ENCODE measurements at places on chromosomes 2 and 18.

GRCh38 chr2:233009661-233010060 lies 3.4 kb downstream of the NGEF start:
- no peak for DNase-seq

DNA sequence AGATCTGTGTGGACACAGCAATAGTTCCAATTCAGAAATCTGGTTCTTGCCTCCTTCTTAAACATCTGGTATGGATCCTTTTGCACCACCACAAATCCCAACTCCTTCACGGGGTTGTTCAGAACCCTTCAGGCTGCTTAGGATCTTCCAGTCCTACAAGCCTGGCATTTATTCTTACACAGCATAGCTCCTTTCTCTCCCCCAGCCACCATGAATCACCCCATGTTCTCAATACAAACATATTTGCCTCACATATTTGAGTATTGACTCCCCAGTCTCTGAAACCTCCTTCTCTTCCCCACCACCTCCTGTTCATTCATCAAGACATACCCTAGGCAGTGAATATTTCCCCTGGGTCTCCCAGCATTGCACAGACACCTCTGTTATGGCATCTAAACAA lies 155.2 kb downstream of the ALK start:
- no peak for DNase-seq

DNA sequence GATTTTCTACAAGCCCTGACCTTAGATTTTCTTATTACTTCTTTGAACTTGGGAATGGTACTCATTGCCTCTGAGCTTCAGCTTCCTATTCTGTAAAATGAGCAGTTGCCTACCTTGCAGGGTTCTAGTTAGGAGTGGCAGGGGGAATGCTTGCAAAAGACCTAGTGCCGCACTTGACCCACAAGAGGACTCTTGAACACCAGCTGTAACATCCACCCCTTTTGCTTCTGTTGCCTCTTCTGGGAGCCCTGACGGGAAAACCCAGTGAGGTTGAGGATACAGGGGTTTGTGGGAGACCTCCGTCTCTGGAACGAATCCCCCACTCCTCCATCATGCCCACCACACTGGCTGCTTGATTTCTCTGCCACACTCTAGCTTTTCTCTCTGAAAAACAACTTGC lies 27.1 kb upstream of the LBH start:
- no peak for DNase-seq

DNA sequence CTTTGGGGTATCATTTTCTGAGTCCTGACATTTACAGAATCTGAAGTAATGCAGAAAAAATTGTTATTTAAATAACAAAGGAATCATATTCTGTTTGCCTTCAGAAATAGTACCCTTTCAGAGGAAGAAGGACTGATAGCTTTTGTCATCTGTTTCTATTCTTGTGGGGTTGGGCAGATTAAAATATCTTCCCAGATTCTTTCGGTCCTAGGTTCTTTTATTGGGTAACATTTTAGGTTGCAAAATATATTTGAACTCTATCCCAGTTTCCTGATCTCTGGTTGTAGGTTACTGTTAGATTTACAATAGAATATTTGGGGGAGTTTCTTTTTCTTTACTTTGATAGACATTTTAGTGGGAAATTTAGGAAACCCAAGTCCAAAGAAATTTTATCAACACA lies 550.5 kb downstream of the SPAG16 start:
- no peak for DNase-seq

GRCh38 chr2:120943403-120944034 lies 207.9 kb downstream of the GLI2 start:
- DNase-seq: no peak

DNA sequence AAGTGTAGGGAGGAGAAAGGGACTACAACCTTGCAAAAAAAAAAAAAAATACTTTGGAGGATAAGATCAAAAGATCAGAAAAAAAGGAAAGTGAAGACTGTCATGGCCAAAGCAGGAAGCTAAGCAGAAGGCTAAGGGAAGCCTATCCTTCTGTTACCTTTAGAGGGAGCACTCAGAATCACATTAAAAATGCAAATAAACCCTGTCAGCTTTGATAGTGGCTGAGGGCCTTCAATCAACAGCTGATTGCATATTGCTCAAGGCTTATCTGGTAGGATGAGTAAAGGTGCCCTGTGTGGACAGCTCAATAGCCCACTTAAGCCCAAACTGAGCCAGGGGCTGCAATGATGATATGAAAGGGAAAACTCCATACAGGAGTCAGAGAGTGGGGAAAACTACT lies 1021.2 kb downstream of the LRP1B start:
- no peak for DNase-seq

DNA sequence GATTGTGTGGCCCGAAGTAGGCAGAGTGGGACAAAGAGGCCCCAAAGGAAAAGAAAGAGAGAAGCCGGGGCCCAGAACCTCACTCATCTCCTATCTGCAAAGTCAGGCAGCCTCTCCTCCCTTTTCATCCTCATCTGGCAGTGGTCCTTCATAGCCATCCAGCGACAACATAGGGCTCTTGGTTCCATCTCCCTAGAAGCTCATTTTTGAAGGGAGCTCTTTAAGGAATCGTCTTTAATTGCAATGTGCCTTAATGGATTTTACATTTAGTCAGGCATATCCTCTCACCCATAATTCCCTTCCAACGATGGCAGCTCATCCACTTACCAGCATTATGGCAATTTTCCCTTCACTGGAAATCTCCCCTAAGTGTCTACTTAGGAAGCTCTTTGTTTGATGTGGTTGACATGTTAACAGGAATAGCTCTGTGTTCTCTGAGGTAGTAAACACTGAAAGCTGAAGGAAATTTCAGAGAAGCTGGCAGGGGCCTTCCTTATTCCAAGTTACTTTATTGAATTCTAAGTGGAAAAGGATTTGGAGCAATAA lies 780.6 kb downstream of the TSN start:
- no peak for DNase-seq

DNA sequence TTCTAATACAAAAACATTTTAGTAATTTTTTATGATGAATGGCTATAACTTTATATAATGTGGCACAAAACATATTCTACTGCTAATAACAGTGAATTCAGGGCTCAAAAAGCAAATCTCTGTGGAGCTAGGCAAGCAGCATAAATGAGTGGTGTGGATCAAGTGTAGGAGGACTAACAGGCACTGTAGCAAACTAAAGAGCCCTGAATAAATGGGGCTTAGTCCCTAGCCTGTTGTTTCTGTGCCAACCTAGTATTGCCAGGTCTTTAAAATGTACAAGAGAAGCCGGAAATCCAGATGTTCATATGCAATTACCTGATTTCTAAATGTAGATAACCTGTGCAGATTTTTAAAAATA lies 18.5 kb downstream of the REL start:
- DNase-seq: no peak

GRCh38 chr2:122363885-122364284 lies 608.4 kb downstream of the TSN start:
- DNase-seq: no peak

GRCh38 chr18:11909061-11909455 lies 941 bp upstream of the MPPE1 start:
- peak; percentile 42 for DNase-seq

DNA sequence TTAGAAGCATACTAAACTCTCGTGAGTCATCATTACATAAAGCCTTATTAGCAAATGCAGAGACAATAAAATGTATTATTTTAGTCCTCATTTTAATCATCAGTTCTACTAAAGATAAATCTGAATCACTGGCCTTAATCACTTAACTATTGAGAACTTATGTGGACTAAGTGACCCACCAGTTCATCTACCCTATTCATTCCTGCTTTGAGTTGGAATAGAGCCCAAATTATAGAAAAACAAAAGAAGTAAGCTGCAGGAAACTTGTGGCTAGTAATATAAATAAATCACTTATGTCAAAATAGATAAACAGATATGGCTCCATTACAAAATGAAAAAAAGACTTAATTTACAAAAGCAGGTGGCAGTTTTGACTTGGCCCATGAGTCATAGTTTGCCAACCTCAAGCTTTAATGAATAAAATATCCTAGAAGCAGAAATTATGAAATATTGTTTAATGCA lies 851.8 kb upstream of the CRIM1 start:
- no peak for DNase-seq

DNA sequence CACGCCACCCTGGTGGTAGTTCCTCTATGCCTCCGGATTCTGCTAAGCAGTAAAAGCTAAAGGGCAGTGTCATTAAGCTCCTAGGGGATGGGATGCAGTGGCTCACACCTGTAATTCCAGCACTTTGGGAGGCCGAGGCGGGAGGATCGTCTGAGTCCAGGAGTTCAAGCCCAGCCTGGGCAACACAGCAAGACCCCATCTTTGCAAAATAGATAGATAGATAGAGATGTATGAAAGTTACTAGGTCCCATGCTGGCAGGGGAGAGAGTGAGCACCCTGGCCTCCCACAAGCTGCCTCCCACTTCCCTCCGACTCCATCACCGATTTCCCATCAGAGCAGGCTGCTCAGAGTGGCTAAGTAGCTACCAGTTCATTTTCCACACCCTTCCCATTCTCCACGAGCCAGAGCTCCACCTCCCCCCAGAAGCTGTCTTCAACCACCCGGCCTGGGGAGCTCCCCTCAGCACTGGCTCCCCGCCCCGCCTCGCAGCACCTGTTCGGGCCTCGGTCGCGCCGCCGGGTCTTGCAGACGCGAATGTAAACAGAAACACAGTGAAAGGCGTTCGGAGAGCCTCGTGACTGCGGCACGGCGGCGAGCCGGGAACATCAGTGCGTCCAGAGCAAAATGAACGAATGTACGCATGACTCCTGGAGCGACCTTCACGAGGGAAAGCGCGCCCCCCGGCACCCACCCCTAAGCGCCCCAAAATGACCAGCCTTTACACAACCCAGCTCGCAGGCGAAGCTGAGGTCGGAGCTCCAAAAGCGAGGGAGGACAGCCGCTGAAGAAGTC lies 598 bp upstream of the CEP68 start:
- no peak for DNase-seq

GRCh38 chr2:12074845-12075217 lies 328.4 kb downstream of the LPIN1 start:
- DNase-seq: no peak

- no peak for DNase-seq
Observed at GRCh38 chr2:15645720-15646385, 54.2 kb downstream of the DDX1 start.
